Hematopoietic multipotent progenitor cell treated with erythropoietin and hydrocortisone succinate and interleukin-3 and kit ligand, for 17 days (in vitro differentiated cells): ENCODE measurements at places on chromosomes 1 and 21.

GRCh38 chr1:234899041-234899729, 229.5 kb downstream of the TOMM20 start:
- no peak for DNase-seq

DNA sequence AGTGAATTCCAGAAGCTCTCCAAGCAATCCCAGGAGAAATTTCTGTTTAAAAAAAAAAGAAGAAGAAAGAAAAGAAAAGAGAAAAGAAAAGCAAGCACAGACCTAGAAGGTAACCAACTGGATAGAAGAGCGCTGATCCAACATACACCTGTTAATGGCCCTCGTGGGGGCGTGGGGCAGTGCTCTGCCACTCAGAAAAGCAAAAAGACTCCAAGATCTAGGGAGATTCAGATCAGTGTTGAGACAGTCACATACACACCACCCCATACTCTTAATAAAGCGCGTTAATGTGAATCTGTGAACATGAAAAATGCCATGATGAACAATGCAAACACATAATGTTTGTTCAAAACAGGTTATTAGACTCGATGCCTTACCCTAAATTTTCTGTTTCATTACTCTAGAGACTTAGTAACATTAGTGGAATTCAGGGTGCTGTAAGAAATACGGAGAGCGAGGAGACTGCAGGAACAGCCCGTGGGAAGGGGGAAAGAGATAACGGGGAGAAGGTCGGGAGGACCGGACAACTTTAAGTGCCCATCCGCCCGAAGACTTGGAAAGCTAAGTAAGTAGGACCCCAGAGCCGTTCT, 406 bp downstream of the NME7 start:
- DNase-seq = no peak

- no peak for DNase-seq
Measured at GRCh38 chr1:221751226-221751887, 9.5 kb upstream of the DUSP10 start.

DNA sequence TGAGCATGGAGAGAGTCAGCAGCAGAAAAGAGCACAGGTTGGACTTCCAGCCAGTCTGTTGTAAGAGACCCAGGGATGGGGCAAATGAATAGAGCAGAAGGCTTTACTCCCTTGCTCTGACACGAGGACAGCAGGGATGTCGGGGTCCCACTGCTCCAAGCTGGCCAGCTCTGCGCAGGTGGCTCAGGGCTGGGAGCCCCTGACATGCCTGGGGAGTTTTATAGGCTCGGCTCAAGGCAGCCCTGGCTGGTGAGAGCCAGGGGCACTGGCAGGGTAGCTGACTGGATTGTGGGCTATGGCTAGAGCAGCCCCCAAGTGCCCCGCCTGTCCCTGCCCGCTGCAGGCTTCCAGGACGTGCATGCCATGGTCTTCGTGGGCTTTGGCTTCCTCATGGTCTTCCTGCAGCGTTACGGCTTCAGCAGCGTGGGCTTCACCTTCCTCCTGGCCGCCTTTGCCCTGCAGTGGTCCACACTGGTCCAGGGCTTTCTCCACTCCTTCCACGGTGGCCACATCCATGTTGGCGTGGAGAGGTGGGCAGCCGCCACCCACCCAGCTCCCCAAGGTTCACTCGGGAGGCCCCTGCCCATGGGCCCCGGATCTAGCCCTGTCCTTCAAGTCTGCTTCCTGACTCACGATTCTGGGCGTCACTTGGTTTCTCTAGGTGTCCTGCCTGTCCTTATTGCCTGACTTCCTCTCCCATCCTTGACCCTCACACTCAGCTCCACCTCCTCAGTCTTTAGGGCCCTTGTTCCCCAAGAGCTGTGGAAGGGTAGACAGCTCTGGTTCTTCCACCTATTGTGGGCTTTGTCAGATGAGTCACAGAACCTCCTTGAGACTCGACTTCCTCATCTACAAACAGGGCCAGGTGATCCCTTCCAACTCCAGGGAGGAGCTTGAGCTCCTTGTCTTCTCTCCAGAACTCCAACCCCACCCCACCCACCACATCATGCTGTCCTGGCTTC, 8.2 kb downstream of the RHBG start:
- DNase-seq = no peak

GRCh38 chr1:40745176-40745575, 38.4 kb upstream of the KCNQ4 start:
- DNase-seq = no peak

DNA sequence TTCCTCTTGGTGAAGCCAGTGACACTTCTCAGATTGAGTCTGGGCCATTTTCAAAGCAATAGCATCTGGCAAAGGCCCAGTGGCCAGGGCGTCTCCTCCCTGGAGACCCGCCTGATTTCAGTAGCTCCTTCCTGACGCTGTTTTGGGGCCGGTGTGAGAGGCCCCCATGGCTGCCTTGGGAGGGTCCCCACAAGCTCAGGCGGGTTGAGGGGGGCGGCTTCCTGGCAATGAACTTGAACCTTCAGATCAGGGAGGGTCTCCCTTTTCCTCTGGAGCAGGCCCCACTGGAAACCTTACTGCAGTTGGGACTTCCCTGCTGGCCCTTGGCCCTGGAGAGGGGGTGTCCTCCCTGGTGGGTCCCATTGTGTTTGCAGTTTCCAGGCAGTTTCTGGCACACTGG, 121.2 kb downstream of the CRYAA start:
- no peak for DNase-seq

- DNase-seq = no peak
Measured at GRCh38 chr1:51343624-51344023, 13.3 kb upstream of the TTC39A start.

DNA sequence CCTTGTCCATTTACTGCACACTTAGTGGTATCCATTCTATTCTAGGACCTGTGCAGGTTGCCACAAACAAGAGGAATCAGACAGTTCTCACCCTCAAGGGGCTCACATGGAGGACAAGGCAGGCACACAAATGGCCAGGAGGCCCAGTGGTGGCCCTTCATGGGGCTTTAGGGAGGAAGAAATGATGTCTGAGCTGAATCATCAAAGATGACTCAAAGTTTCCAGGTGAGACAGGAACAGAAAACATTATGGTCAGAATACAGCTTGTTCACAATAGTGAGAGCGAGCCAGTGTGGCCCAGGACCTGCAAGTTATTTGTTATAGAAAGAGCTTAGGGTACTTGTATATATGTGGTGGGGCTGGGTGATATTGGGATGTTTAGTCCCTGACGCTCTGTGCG, 26.4 kb downstream of the SHISAL2A start:
- DNase-seq = no peak

GRCh38 chr1:214545293-214545692, 6.1 kb downstream of the PTPN14 start:
- no peak for DNase-seq

DNA sequence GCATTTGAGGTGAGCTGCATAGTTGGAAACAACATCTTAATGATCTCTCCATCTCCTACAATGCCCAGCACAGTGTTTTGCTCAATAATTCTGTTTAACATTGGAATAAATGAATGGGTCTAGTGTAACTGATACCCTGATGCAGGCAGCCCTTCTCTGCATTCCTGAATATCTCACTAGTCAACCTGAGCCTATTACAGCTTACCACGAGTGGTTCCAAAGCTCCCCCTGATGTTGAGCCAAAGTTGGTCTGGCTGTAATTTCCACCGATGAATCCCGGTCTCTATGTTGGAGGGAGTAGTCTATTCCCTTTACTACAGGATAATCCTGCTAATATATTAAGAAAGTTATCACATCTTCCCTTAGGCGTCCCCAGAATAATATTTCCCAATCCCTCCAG, 63.8 kb downstream of the ZBTB18 start:
- DNase-seq = no peak

GRCh38 chr1:41235893-41236292, 6.2 kb downstream of the SCMH1 start:
- no peak for DNase-seq

- no peak for DNase-seq
Measured at GRCh38 chr1:145988773-145989172, 7.6 kb downstream of the TXNIP start.

DNA sequence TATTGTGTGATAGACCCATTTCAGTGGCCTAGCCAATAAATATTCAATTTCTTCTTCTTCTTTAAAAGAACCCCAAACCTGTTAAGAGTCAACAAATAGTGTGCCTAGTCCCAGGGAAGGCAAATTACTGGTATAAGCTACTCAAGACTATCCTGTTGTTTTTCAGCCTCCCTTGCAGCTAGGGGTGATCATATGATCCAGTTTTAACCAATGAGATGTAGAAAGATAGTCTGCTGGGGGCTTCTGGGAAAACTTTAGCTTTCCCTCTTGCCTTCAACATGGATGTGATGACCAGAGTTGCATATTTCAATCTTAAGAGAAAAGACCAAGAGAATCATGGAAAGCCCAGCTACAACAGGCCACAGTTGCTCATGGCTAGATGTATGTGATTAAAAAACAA, 4.7 kb upstream of the NUP210L start:
- DNase-seq = no peak

GRCh38 chr1:32316903-32317277, 19.1 kb downstream of the MARCKSL1 start:
- no peak for DNase-seq

DNA sequence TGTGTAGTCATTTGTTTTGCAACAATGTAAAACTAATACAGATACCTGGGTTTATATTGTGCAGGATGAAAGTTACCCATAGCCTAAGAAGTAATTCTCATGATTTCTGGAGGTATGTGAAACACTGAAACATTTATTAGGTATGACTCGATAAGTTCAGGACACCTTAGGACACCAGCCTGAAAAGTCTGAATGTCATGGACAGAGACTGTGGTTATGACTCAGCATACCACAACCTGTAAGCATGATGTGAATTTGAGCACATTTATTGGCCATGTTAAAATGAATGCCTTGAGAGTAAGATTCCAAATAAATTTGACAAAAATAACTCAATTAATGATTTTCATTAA, 1471.7 kb upstream of the B3GALT2 start:
- DNase-seq = no peak

DNA sequence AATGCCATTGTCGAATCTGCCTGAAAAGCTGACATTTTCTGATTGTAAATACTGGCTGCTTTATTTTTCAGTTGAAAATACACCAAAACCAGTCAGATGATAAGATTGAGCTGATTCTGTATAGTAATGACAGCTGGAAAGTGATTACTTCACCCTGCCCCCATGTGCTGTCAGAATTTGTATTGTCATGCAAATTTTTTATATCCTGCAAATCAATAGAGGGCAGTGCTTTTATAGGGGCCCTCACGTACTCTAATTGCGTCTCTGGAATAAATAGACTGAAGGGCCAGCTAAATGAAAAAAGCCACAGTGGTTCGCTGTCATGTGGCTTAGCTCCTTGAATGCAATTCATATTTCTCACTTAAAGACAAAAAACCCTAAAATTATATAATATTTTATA, 208.6 kb downstream of the LHX8 start:
- no peak for DNase-seq

- DNase-seq = peak; percentile 66
Measured at GRCh38 chr1:205484985-205485967, 19.2 kb upstream of the CDK18 start.

DNA sequence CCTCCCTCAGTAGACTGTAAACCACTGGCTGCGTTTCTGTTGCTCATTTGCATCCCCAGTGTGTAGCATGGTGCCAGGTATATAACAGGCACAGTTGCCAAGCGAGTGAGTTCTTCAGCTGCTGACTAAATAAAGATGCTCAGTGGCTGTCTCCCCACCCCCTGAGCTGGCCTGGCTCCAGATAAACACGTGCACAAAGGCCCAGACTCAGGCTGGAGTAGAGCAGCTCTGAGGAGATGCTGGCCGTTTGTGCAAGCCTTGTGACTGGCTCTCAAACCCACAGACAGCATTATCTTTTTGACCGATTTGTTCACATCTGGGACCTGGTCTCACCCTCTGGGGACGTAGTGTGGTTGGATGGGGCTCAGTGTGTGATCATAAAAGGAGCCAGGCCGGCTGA, 7.1 kb downstream of the CHRNB2 start:
- no peak for DNase-seq

DNA sequence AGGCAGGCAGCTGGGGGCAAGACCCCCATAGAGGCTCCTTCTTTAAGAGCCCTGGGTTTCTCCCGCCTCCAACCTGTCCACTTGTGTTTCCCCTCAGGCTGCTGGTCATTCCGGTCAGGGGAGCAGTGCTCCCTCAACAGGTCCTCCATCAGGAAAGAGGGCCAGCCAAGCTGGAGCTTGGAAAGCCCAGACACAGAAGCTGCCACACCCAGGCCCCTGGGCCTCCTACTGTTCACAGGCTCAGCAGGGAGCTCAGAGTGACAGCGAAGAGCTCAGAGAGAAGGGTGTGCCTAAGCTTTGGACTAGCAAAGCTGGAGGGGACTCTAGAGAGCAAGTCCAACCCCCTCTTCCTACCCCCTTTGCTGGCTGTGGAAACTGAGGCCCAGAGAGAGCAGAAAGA, 10.3 kb upstream of the CDCP2 start:
- DNase-seq = no peak

DNA sequence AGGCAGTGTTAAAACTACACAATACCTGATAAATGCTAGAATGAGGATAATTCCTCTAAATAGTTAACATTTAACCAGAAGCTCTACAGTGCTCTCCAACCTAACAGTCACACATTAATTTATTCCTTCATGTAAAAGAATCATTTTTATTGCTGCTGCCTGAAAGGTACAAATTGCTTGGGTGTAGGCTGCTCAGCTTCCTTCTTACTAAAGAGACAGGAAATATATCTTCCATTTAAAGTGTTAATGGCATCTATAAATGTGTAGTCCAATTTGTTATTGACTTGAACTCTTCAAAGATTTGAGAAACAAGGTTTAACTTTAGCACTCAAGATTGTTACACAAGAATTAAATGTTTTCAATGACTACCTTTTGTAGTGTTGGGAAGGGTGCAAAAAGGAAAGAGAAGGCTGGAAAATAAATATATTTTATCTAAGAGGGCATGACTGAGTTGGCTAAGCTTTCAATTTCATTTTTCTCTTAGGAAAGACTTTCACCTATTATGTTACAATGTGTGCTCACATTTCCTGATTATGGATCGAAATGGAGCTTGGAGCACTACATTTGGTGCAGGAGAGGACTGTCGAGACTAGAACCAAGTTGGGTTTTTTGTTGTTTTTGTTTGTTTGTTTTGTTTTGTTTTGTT, 105.5 kb upstream of the CACYBP start:
- no peak for DNase-seq

GRCh38 chr1:230292689-230293389, 133.3 kb downstream of the PGBD5 start:
- DNase-seq = no peak
